ENCODE measurements at places on chromosomes 16 and 17.

- no peak for DNase-seq
Measured at GRCh38 chr17:57679906-57680695, 65.0 kb downstream of the CCDC182 start.

DNA sequence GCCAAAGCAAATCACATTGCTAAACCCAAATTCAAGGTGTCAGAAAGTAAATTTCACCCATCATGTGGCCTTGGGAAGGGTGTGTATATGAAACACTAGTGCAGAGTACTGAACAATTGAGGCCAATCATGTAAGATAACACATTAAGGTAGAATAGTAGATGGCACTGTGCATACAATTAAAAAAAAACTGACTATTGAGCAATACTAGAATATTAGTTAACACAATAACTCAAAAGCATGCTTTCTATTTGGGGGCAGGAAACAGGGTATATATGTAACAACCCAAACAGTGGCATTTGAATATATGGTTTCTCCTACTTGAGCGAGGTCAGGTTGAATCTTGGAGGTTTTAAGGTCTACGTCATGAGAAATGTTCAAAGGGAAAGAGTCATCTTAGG lies 63.0 kb upstream of the DYNLRB2 start:
- no peak for DNase-seq

GRCh38 chr16:69610356-69610755 lies 44.6 kb downstream of the NFAT5 start:
- DNase-seq, result no peak

- no peak for DNase-seq
Measured at GRCh38 chr17:18017958-18018357, 21.0 kb downstream of the ATPAF2 start.

DNA sequence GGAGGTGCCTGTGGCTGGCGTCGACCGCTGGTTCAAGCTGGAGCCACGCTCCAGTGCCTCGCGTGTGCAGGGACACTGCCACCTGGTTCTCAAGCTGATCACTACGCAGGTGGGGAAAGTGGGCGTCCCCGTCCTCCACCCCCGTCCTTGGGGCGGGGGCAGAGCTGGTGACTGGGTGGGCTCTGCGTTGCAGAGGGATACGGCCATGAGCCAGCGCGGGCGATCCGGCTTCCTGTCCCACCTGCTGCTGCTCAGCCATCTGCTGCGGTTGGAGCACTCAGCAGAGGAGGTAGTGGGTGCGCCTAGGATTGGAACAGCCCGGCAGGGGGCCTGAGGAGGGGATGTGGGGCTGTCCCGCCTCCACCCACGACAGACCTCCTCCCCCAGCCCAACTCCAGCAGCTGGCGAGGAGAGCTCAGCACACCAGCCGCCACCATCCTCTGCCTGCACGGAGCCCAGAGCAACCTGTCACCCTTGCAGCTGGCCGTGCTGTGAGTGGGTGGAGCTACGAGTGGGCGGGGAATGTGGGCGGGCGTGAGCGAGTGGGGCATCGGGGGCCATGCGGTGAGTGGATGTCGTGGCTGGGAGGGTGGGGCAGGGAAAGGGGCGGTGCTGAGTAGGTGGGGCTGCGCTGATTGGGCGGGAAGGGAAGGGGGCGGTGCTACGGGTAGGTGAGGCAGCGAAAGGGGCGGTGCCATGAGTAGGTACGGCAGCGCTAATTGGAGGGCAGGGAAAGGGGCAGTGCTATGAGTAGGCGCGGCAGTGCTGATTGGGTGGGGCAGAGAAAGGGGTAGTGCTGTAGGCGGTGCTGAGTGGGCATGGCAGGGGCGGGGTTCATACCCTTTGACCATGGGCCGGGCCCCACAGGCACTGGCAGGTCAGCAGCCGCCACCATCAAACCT lies 8.9 kb downstream of the TSR3 start:
- peak; percentile 56 for DNase-seq

- no peak for DNase-seq
Measured at GRCh38 chr17:38590988-38591758, 14.6 kb downstream of the SRCIN1 start.

DNA sequence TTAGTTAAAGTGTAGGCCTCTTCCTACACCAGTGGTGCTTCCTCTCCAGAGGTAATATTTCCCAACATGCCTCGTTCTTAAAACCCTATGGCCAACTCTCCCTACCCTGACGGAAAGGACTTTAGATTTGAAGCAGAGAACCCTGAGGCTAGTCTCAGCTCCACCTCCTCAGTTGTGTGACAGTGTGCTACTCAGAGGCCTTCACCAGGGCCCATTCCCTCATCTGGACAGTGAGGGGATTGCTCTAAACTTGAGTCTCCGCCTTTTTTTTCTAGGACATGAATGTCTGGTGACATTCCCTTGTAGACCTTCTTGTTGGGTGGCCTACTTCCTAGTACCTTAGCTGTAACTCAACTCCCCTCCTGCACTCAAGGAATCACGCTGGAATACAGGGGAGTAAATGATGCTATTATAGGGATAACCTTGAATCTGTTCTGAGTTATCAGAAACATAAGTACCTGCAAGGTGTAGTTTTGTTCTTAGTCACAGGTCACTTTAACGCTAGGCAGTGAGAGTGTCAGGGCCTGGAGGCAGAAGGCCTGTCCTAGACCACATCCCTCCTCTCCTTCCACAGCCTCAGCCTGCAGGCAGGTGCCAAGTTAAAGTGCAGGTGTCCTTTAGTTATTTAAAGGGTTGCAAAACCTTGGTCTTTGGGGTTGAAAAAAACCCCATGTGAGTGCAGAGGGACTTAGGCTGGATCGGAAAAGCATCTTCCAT lies 26.9 kb downstream of the LDHD start:
- no peak for DNase-seq

DNA sequence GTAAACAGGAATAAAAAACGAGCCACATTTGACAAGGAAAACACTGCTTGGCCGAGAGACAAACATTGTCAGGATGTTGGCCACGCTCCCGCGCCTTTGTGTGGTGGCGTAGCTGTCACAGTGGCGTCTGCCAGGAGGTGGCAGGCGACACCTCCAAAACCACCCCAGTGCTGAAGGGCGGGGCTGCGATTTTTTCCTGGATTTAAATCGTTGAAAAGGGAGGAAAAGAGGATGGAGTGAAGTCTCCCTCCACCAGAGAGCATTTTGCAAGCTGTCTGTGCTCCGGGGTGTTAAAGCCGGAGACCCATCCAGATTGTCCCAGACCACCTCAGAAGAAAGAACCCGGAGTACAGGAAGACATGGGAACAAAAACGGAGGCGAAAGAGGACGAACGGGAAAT lies 12.7 kb downstream of the MRM3 start:
- peak; percentile 90 for DNase-seq

- DNase-seq, result no peak
Measured at GRCh38 chr16:16780588-16780987, 401.6 kb downstream of the NPIPA7 start.

- DNase-seq, result no peak
Measured at GRCh38 chr16:73140929-73141328, 93.0 kb upstream of the ZFHX3 start.

GRCh38 chr17:2087597-2088211 lies 32.8 kb downstream of the HIC1 start:
- peak; percentile 72 for DNase-seq

- DNase-seq, result no peak
Measured at GRCh38 chr16:23378256-23378655, 74.7 kb downstream of the COG7 start.

Data from muscle of arm (tissue), 14 donors.